ENCODE measurements at places on chromosomes 7 and 10.

DNA sequence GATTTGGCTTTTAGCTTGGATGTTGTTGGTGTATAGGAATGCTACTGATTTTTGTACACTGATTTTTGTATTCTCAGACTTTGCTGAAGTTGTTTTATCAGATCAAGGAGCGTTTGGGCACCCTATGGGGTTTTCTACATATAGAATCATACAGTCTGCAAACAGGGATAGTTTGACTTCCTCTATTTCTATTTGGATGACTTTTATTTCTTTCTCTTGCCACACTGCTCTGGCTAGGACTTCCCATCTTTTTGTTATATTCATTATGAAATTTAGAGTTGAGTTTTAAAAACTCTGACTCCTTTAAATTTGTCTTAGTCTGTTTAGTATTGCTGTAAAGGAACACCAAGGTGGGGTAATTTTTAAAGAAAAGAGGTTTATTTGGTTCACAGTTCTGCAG is 4.7 kb downstream of the ZNF786 start:
- no peak for DNase-seq

DNA sequence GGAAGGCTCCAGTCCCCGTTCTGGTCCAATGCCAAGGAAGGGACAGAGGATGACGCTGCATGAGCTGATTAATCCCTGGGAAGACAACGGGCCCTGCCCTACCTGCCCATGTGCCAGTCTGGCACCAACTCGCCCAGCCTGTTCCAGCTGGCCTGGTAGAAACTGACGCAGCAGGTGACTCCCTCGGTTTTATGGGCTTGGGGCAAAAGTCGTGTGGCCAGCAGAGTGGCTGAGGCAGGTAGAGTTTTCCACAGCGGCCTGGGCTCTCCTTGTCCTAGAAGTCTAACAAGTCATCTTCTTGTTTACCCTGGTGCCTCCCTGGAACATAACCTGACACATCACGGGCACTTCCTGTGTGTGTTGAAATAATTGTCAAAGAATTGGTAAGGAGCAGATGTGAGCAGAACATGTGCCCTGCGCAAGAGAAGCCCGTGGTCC is 20.4 kb upstream of the LMTK2 start:
- no peak for DNase-seq

GRCh38 chr7:119392-120163 is 72.8 kb upstream of the FAM20C start:
- DNase-seq, result no peak

- peak; percentile 30 for DNase-seq
These were observed 30.4 kb downstream of the DDC start for GRCh38 chr7:50534690-50535290.

GRCh38 chr10:35367107-35367859 is 31.0 kb downstream of the CCNY start:
- no peak for DNase-seq

DNA sequence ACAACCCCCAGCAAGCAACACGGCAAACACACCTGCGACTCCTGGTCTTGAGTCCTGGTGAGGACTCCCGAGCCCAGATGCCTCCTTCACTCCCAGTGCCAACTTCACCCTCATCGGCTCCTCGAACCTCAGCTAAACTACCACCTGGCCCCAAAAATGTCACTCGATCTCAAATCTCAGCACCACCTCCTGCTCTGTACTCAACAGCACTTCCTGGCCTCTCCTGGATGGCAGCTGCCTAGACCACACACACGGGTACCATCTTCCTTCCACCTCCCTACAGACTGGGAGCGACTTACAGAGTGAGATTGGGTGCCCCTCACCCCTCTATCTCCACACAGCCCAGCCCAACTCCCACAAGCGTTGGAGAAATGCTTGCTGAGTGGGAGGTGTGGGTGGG is 123.9 kb upstream of the MGMT start:
- DNase-seq, result no peak

- no peak for DNase-seq
These were observed 120.8 kb downstream of the CDH23 start for GRCh38 chr10:71517298-71518169.

GRCh38 chr10:93718937-93719725 is 16.7 kb upstream of the FRA10AC1 start:
- no peak for DNase-seq

- DNase-seq, result peak; percentile 20
These were observed 240.9 kb upstream of the KAT6B start for GRCh38 chr10:74585231-74586087.

DNA sequence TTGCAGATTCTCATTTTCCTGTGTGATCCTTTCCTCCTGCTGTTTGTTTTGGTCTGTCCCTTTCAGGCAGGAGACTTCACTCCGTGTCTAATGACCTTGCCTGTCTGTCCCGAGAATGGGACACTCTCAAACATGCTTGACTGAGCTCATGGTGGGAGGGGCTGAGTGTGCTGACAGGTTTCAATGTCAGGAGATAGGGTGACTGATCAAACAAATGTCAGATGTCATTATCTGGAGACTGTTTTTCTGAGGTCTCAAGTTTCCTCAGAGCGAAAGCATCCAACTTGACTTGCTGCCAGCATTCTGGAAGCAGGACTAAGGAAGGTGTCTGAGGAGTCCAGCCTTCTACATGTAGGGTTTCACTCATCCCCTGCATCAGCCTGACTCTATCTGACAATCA is 228.8 kb upstream of the KIAA1217 start:
- no peak for DNase-seq

- peak; percentile 11 for DNase-seq
These were observed 171.1 kb upstream of the TBX20 start for GRCh38 chr7:35424869-35425495.

DNA sequence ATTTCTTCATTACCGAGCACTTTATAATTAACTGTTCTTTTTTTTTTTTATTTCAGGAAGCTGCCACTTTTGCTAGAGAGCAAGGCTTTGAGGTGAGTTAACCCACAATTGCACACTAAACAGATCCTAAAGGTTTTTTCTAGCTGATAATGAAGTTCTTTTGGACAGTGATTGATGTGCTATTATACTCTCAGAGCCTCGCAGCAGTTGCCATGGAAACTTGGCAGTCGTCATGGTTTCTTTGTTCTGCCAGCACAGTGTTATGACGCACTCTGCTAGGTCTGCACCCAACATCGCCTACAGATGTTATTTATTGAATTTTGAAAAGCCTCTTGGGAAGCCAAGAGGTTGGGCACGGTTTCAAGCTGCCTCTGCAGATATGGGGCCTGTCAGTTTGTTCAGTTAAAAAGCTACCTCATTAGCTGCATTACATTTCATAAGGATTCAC is 237.2 kb upstream of the KAT6B start:
- DNase-seq, result no peak

- no peak for DNase-seq
These were observed 28.7 kb upstream of the ARHGAP22 start for GRCh38 chr10:48633381-48634197.

GRCh38 chr10:48184224-48184623 is 90.3 kb downstream of the FRMPD2 start:
- DNase-seq, result no peak
